ENCODE measurements at places on chromosomes 6 and 20.

GRCh38 chr6:52499026-52499425 lies 77.8 kb downstream of the TRAM2 start:
- no peak for DNase-seq

DNA sequence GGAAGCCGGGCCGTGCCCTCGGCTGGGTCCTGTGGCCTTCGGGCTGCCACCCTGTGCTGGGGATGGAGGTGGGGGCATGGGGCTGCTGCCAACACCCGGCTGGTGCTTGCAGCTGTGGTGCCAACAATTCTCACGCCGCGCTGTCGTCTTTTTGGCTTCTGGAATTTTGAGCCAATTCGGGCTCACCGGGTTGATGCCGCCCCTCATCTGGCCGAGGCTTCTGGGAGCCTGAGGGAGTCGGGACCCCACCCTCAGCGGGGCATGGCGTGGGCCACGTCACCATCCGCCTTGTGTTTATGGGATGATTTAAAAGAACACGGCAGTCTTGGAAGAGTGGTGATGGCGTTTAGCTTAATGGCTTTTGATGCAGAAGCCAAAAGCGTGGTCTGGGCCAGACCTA lies 8.7 kb upstream of the NPBWR2 start:
- DNase-seq = no peak

DNA sequence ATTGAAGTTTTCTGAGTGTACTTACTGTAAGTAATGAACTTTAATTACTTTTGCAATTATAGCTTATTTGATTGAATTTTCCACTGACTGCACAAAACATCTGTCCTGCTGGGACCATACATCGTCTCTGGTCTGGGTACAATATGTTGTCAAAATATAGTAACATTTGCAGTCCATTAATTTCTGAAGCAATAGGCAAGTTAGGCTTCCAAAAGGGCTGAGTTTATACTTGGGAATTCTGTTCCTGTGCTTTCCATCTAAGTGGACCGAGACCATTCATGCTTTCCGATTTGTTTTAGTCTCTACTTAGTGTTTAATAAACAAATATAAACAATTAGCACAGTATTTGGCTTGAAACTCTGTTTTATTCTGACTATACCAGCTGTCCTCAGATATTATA lies 139.3 kb downstream of the RFPL4B start:
- DNase-seq = no peak

- DNase-seq = no peak
Observed at GRCh38 chr6:90689172-90689571, 102.3 kb upstream of the MAP3K7 start.

DNA sequence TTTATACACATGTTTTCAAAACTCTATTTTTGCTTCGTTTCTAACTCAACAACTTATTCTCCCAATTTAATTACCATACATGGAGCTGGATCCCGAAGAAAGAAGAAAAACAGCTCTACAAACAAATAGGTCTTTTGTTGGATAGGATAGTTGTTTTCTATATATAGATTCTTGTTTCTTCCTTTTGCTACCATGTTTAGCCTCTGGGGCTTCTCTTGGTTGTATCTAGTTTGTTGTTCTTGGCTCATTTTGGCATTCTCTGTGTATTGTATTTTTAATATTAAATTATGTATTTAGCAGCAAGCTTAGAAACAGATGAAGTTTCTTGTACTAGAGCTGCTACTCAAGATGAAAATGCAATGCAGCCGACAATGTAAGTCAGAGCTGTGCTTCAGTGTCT lies 60.9 kb downstream of the PLCB4 start:
- DNase-seq = no peak

DNA sequence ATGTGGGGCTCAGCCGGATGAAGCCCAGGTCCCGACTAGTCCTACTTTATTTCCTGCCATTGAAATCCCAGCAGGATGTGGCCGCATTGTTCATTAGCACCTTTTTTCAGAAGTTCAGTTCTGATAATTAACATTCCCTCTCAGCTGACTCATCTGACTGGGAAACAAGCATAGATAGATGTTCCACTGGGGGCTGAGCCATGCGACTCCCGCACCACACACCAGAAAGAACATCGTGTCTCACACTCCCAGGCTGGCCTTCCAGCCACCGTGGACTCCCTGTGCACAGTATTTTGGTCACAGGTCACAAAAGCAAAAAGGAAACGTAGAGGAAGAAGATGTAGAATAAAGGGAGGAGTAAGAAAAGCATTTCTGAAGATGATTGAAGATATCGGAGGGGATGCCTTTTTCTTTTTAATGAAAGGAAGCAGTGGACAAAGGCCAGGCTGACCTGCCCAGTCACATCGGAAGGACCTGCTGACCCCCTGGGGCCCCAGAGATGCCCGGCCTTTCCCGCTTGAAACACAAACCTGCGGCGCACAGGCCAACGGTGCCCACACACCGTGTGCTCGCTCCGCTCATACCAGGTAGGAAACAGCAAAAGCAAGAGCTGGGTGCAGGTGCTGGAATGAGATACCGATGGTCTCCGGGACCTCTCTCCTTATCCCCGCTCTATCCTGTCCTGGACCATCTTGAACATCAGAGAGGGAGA lies 11.8 kb downstream of the RPS6KA2 start:
- DNase-seq = no peak

GRCh38 chr6:31901415-31901952 lies 402 bp downstream of the ZBTB12 start:
- peak; percentile 62 for DNase-seq

GRCh38 chr6:89284963-89285735 lies 29.9 kb downstream of the GABRR2 start:
- no peak for DNase-seq

DNA sequence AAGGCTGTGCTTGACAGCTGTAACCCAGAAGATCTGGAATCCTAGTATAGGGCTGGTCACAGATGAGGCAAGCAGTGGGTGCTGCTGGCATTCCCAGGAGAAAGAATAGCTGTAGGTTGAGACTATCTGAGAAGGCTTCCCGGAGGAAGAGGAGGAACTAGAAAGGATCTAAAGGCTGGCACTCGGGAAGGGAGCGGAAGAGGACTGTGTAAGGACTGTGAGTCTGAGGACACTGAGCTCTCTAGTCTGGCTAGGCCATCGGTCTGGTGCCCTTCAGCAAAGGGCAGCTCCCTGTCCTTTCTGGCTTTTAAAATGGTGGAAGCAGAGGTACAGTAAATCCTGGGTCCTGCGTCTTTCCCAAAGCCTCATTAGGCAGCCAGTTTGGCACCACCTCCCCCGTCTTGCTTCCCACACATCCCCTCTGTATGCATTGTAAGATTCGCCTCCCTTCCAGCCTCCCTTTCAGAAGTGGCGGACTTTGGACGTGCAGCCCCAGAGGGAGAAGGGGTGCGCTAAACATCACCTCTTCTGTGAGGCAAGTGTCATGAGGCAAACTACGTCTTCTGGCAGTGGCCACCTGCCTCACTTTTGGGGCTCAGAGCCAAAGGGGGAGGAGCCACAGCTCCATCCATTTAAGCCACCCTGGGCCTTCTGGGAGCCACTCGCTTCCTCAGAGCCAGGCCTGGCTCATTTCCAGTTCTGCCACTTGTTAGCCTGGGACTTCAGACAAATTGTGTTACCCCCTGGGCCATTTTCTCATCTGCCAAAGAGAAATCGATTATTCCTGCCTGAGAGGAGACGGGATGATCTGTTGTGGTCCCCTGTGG lies 8.6 kb downstream of the SNPH start:
- no peak for DNase-seq

DNA sequence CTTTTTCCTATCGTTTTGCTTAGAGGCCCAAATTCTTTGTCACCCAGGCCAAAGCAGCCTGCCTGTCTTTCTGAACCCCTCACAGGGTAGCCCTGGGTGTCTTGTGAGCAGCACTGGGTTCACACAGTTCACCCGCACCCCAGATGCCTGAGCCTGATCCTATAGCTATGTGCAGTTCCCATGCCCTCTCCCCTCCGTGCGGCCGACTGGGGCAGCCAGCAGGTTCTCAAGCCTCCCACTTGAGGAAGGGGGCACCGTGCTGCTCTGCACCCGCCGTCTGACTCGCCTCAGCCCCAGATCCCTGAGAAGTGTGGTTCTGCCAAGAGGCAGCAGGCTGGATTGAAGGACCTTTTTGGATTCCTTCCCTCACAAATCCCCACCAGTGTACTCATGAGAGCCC lies 89.0 kb downstream of the PSMB1 start:
- no peak for DNase-seq

GRCh38 chr6:116461932-116462885 lies 1.0 kb downstream of the CALHM6 start:
- peak; percentile 63 for DNase-seq

- DNase-seq = no peak
Observed at GRCh38 chr6:29510746-29511300, 23.1 kb upstream of the MAS1L start.
